CD4-positive, alpha-beta T cell treated with Interferon alpha-2 for 1 hour (primary cell): ENCODE measurements at places on chromosomes 5 and 9.

DNA sequence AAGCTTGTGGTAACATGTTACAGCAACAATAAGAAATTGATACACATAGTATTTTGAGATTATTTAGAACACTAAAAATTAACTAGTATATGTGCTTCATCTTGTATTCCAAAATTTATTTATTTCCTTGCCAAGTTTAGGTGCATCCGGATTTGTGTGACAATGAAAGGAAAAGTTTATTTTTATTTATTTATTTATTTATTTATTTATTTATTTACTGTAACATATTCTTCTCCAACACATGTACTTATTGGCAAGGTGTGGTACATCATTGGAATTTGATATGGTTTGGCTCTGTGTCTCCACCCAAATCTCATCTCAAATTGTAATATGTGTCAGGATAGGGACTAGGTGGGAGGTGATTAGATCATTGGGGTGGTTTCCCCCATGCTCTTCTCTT lies 373.3 kb upstream of the EDIL3 start:
- DNase-seq = no peak

DNA sequence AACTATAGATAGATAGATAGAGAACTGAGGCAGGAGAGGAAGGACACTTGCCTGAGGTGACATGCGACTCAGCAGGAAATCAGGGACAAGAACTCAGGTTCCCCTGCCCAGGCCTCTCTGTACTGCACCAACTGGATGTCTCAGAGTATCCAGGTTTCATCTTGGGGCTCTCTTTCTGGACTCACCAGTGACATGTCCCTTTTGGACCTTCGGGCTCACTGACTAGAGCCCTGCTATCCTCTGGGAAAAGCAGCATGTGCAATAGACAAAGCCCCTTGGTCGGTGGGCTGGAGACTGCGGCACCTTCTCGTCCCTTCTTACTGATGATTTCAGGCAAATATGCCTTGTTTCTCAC lies 104.5 kb downstream of the RGS3 start:
- no peak for DNase-seq

- DNase-seq = no peak
Measured at GRCh38 chr5:166441-167372, 24.6 kb upstream of the LRRC14B start.

- DNase-seq = no peak
Measured at GRCh38 chr9:20252778-20253177, 369.5 kb downstream of the MLLT3 start.

- DNase-seq = no peak
Measured at GRCh38 chr9:35829764-35830096, 702 bp downstream of the TMEM8B start.

DNA sequence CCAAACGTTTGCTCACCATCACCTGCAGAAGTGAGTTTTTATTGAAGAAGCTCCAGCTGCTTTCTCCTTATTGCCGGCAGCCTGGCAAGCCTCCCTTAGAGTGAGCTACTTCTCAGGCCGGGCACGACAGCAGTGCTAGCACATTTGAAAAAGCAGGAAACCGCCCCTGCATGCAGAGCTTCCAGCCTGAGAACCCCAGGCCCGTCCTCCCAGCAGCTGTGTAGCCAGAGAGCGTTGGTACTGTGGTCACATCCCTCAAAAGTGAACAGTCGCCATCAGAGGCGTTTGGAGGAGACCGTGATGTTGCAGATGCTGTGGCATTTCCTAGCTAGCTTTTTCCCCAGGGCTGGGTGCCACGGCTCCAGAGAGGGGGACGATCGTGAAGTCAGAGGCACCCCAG lies 23.5 kb downstream of the SLC25A25 start:
- DNase-seq = no peak

DNA sequence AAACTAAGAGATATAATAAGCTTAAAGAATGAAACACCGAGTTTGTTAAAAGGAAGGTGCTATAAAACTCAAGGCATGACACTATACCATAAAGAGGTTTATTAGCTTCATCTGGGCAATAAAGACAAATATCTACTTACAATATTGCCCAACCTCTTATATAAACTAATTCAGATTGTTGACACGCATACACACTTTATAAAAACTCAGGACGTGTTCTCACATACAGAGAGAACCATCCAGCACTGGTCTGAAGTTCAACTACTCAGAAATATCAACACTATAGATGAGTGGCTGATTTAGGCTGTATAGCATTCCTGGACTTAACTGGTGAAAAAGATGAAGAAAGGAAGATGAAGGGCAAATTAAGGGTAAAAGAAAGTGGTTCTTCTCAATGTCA lies 81.2 kb downstream of the FRMD3 start:
- DNase-seq = no peak
